ENCODE measurements at places on chromosomes 11 and 22. TPM values are rescaled to one million over a fixed set of nuclear protein-coding genes. Genes with fewer than 3 reads are reported as not detected.

TRIM48 gene
- total RNA-seq, result not detected

MIF gene
- total RNA-seq, result 236 TPM

SEZ6L gene
- total RNA-seq, result 0.32 TPM

NCAM1 gene
- total RNA-seq, result 4.2 TPM

SHISAL1 gene
- 1.0 TPM for total RNA-seq

DNA sequence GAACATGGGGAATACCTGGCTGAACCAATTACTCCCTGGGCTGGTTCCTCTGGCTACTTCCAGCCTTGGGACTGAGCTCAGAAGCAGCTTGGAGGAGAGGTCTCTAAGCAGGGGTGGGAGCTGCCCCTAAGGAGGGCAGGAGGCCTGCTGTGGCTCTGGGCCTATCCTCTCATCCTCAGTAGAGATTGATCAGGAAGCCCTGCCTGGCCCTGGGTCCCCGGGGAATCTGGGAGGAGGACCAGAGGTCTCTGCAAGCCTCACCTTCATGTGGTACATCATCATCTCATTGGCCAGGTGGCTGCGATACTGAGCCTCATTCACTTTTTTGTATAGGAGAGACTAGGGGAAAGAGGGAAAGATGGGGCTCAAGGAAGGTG, 91.1 kb downstream of the PDE2A start:
- no peaks in the 10 kb centered on the region for H3K36me3 ChIP-seq
- H3K4me3 ChIP-seq, result no peak overlapping the region
- peak; percentile 38 for DNase-seq
- no peak overlapping the region for H3K27ac ChIP-seq
- H3K27me3 ChIP-seq, result peaks cover 13% of the 10 kb centered on the region

DNA sequence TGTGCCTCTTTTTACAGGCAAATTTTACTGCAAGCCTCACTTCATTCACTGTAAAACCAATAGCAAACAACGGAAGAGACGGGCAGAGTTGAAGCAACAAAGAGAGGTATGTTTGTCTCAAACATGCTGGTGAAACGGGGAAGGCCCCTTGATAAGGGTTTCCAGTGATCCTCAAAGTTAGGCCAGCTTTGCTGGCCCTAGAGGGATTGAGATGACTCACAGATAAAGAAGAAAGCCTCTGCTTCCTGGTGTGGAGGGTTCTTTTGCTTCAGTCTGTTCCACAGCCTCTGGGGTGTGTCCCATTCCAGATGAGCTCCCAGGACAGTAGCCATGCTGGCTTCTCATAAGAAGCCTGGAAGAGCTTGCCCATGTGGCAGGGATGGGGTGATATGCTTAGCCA, 118.9 kb upstream of the PARVA start:
- no peak for DNase-seq
- H3K27ac ChIP-seq, result no peak overlapping the region
- H3K4me1 ChIP-seq, result peaks cover 4% of the 10 kb centered on the region
- H3K4me3 ChIP-seq, result no peak overlapping the region
- peaks cover 83% of the 10 kb centered on the region for H3K36me3 ChIP-seq
- H3K27me3 ChIP-seq, result no peaks in the 10 kb centered on the region

Measured in upper lobe of right lung (tissue), 1 donor.